Cortex of kidney (tissue), 1 donor: ENCODE measurements at places on chromosomes 7 and 10.

- DNase-seq, result no peak
These were observed 604 bp upstream of the STAM start for GRCh38 chr10:17643339-17643754.

GRCh38 chr10:48691812-48692528 is 7.3 kb downstream of the WDFY4 start:
- DNase-seq, result no peak

- no peak for DNase-seq
These were observed 26.8 kb downstream of the DNAJC1 start for GRCh38 chr10:21976739-21977138.

DNA sequence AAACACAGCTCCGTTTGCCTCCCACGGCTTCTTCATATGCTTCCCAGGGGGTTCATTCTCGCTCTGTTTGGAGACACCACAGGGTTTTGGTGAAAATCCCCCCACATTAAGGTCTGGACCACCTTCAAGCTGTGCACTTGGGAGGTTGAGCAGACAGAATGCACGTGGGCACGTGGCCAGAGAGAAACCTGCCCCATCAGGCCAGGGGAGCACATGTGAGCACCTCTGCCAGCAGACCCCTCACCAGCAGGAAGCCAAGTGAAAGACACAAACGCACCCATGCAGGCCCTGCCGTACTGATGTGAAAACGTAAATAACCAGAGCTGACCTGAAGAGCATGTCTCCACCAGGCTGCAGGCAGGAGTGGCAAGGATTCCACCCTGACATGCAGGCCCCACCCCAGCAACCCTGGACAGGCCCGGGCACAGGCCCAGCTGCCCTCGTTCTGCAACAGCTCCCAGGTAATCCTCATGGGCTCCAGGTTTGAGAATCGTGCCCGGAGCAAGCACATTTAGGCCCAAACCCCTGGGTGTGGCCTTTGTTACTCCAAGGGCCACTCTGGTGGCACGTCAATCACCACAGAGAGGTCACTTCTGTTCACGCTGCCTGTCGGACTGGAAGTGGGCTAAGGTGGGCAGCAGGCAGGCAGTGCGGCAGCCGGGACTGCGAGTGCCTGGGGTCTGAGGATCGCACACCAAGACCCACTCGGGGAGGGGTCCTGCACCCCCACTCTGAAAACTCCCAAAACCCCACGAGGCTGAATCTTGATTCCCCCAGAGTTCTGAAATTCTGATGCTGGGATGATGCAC is 184.4 kb downstream of the PTPRN2 start:
- no peak for DNase-seq

DNA sequence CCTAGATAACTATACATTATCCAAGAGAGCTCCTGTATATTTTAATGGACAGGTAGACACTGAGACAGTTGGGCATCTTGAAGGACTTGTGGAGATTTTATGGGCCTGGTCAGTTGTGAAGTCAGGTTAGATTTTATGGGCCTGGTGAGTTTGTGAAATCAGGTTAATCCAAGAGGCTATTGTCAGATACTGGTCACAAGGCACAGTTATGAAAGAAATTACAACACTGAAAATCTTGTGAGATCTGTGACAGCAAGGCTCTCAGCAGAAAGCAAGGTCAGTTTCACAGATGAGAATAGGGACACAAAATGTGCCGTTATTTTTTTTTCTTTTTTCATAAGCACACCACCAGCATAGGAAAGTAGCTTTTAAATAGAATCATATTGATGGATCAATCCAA is 167.6 kb downstream of the VTI1A start:
- DNase-seq, result no peak

DNA sequence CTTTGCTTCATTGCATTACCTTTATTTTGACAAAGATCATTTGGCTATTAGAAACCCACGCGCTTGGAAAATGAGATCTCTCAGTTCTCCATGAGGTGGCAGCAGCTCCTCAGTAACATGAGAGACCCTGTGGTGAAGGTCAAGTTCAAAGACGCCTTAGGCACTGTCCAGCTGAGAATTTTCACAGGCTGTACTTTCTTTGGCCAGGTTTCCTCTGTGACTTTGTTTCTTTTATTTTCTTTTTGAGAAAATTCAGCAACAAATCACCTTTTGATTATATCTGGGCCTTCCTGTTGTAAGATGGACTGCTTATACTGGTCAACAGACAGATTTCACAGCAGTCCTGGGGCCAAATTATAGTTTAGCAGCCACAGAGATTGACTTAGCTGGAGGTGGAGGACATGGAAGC is 54.5 kb downstream of the RAB18 start:
- DNase-seq, result no peak

DNA sequence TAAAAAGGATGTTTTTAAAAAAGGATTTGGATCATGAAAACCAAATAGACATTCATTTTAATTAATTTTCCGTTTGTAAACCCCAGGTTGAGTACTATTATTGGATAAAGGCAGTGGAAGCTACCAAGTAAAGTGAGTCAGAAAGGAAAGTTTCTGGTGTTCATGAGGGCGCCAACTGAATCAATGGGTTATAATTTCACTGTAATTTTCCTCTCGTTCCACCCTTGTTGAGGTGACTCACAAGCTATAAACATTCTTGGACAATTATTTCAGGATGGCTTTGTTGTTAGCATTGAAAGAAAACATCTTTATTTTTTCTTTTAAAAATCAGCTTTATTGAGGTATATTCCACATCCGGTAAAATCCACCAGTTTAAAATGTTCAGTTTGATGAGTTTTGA is 5.1 kb upstream of the FAM133B start:
- no peak for DNase-seq

- DNase-seq, result no peak
These were observed 807.7 kb upstream of the ZWINT start for GRCh38 chr10:57168611-57169240.

DNA sequence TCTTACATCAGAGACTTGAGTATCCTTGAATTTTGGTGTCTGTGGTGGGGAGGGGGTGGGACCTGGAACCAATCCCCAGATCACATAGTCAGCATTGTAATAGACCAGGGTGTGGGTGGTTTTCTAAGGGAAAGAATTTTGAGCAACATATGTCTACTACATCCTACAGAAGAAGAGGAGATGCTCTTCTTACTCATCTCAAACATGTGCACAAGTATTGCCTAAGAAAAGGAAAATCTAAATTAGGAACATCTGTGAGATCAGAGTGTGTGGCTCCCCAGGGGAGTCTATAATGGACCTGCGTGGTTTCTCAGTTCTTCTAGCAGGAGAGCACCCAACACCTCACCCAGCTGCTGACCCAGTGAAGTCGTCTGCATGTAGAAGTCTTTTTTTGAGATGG is 148.8 kb downstream of the CCDC3 start:
- no peak for DNase-seq

GRCh38 chr7:82384051-82384464 is 59.5 kb downstream of the CACNA2D1 start:
- no peak for DNase-seq

DNA sequence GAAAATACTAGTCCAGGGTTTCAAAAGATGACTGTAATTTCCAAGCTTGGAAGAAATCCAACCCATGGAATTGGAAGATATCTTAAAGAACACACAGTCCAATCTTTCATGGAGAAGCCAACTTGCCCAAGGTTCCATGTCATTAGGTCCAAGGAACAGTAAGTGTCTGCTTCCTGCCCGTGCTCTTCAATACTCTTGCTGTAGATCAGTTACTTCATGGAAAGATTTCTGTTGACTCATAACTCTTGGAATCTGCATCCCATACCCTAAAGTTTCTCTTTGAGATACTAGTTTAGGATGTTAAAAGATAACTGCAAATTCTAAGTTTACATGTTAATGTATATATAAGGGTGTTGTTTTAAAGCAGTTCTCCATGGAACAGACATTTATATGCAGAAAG is 127.9 kb upstream of the SLC13A1 start:
- DNase-seq, result no peak
